ENCODE measurements at places on chromosomes 12 and 14.

- no peak for DNase-seq
Measured at GRCh38 chr14:86404989-86405649, 875.2 kb downstream of the FLRT2 start.

DNA sequence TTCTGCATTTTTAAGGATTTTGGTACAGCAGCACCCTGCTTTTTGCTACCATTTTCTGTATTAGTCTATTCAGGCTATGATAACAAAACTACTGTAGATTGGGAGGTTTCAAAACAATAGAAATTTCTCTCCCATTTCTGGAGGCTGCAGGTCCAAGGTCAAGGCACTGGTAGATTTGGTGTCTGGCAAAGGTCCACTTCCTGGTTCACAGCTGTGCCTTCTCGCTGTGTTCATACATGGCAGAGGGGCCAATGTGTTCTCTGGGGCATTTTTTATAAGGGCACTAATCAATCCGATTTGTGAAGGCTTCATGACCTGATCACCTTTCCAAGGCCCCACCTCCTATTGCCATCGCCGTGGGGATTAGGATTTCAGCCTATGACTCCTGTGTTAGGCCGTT is 268.1 kb upstream of the RTL1 start:
- no peak for DNase-seq

GRCh38 chr12:130621696-130622298 is 94.3 kb downstream of the RIMBP2 start:
- DNase-seq = no peak

DNA sequence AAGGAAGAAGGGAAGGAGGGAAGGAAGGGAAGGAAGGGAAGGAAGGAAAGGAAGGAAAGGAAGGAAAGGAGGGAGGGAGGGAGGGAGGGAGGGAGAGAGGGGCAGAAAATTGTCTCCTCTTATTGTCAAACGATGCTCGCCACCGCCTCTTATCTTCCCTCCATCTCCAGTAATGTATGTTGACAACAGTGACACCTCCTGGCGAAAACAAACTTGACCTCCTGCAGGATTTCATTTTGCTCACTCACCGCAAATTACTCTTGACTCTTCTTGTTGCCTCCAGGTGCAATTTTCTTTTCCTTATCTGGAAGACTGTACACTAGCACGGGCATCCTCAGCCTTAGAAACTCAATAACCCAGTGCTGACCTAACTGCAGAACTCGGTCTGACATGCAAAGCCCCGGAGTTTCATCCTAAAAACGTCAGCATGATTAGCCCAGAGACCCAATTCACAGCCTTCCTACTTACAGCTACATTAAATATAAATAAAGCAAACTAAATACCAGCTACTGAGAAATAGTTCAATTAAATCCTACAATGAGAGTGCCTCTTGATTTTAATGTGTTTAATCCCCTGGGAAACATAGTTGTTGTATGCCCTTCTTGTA is 512.4 kb upstream of the TMPO start:
- DNase-seq = no peak

DNA sequence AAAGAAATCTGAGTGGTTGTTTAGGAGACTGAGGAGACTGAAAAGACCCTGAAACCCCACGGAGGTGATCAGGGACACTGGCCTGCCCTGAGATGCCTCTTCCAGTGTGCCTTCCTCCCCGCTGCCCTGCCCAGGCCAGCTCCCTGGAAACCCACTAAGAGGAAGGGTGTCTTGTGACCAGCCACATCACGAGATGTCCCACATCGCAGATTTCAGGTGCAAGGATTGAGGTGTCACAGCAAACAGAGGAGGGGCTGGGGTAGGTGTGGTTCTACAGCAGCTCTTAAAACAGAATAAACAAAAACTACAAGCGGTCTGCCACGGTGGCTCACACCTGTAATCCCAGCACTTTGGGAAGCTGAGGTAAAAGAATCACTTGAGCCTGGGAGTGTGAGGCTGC is 184.3 kb upstream of the C14orf180 start:
- DNase-seq = no peak

DNA sequence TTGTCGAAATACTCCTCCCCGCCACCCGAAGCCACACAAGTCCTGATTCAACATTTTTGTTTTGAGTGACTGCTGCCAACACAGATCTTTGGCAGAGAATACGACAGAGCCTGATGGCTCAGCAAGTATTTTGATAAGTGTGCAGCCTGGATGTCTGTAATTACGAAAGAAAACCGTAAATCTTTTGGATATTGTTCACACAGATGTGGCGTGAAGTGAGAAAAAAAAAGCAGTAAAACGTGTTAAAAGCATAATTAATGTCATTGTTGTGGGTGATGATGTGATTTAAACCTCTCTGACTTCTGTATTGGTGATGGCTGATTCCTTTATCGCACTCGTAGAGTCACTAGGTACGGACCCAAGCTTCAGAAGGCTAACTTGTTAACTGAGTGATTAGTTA is 98.7 kb downstream of the PHETA1 start:
- DNase-seq = no peak

DNA sequence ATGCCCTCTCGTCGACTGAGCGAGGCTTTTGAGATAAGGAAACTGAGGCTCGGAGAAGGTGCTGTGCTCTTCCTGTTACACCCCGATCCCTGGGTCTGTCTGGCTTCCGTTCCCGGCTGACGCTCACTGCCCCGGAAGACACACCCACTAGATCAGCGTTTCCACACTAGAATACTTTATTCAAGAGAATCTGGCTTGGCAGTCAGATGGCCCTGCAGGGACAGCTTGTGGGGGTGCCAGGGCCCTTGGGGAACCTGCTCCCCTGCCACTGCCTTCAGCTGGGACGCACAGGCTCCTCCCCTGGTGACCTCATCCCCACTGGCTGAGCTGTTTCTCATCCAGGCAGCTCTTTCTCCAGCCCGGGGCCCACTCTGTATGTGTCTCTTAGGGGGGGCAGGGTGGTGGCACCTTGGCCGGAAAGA is 13.7 kb downstream of the PGF start:
- DNase-seq = peak; percentile 52

GRCh38 chr12:14567351-14568162 is at the start of gene PLBD1:
Gene PLBD1 (minus strand): TSS chr12:14567883. CDS start chr12:14567696, 187 bp downstream.
- no peak for DNase-seq
